Memory B cell (primary cell): ENCODE measurements at places on chromosomes 2 and 18.

- no peak for DNase-seq
Observed at GRCh38 chr2:24626131-24626530, 135.1 kb downstream of the NCOA1 start.

- DNase-seq, result no peak
Observed at GRCh38 chr2:192196421-192197194, 1.9 kb upstream of the TMEFF2 start.

- DNase-seq, result no peak
Observed at GRCh38 chr2:237445611-237446337, 31.8 kb upstream of the COL6A3 start.

DNA sequence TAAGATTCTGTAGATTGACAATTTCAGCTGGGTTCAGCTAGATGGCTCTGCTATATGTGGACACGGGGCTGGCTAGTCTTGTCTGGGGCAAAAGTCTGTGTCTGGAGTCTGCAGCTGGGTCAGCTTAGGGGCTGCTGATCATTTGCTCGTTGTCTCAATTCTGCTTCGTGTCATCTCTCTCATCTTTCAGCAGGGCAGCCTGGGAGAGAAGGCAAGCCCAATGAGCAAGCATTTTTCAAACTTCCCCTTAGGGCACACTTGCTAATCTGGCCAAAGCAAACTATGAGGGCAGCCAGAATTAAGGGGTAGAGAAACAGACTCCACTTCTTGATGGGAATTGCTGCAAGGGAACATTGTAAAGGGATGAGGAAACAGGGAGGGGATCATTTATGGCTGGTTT, 462.6 kb downstream of the SLC4A3 start:
- no peak for DNase-seq

- no peak for DNase-seq
Observed at GRCh38 chr2:219243291-219243761, 1.9 kb downstream of the GLB1L start.

DNA sequence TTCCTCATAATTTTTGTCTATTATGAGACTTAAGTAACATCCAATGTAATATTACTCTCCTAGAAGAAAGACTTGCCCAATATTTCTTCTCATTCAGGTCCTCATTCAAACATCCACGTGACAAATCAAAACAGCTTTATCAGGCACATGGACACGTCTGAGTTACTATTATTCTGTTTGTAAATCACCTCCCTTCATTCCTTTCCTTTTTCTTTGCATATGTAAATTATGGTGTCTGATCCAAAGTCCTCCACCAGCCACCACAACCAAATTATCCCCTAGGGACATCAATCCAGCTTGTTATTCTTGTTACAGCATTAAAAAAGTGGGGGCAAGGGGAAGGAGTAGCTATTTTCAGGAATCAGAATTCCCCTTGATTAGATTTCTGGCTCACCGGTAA, 7.1 kb downstream of the TMEM163 start:
- no peak for DNase-seq

- DNase-seq, result no peak
Observed at GRCh38 chr2:197292619-197293018, 18.0 kb downstream of the ANKRD44 start.

GRCh38 chr2:637804-638203, 39.4 kb downstream of the TMEM18 start:
- no peak for DNase-seq

- DNase-seq, result no peak
Observed at GRCh38 chr2:105582952-105583660, 161.6 kb upstream of the NCK2 start.

DNA sequence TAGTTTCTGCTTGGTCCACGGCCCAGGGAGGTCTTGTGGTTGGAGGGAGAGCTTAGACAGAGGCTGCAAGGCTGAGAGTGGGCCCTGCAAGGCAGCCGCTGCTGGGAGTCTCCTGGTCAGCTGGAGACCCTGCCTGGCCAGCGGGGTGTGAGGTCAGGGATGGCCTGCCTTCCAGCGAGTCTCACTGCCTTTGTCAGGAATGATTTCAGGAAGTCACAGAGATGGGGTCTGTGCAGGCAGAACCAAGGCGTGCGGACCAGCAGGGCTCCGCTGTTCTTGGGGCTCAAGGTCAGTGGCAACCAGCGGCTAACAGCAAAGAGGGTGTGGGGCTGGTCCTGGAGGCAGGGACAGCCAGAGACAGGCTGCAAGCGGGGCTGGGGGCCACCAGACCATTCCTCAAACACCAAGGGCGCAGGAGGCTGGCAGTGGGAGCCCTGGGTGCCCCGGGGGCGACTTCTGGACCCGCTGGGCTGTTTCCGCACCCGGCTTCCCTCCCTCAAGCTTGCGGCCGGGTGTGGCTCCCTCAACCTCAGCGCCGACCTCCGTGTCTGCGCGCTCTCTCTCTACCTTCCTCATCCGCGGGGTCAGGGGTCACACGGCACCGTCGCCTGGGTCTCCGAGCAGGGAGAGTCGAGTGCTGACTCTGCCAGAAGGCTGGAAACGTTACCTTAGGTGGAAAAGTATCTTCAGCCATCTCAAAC, 124.5 kb upstream of the CTDP1 start:
- DNase-seq, result no peak

GRCh38 chr2:240023792-240024191, 1.4 kb downstream of the NDUFA10 start:
- DNase-seq, result no peak

DNA sequence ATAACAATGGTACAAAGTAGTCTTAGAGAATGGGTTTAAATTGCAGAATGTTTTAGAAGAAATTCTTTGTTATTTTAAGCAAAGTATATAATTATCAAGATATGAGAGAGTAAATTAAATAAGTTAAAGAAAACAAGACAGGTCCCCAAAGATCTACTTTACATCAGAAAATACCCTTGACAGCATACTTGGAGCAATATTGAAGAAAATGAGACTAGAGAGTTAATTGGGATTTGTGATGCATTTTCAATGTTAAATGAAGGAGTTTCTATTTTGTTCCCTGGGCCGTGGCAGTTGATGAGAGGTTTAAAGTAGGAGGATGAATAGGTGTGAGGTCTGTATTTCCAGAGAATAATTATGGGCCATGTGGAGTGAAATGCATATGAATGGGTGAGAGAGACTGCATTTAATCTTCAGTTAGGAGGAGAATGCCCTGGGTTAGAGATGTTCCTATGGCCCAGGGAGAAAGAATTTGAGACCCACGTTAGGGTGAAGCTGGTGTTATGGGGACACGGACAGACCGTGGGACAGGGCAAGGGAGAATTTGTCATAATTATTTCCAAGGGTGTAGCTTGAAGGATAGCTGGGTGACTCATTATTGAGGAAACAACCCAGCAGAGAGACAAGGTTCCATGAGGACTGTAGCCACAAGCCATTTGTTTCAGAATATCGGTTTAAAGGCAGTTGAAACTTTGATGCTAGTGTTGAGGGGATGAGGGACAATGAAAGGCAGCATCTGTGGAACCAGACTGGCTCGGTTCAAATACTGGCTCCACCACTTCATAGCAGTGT, 22.7 kb downstream of the MGAT5 start:
- no peak for DNase-seq

GRCh38 chr18:8422391-8422790, 186.8 kb upstream of the RAB12 start:
- no peak for DNase-seq

GRCh38 chr2:231715499-231715837, 7.1 kb downstream of the PTMA start:
- DNase-seq, result no peak

- no peak for DNase-seq
Observed at GRCh38 chr2:100620481-100620880, 57.7 kb downstream of the PDCL3 start.

DNA sequence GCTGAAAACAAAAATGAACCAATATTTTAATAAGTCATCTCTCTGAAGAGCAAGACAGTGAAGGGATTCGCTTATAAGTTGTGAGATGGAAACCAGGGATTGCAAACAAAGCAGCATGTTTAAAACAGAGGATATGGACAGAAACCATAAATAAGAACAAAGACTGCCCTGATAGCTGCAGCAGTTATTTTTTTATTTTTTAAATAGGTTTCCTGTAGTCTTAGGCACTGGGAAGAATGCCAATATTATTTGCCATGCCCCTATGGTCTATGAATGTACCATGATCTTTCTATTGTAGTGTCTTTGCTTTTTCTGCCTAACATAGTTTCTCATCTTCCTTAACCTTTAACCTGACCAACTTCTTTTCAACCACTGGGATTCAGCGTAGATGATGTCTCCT, 1334.0 kb upstream of the NRXN1 start:
- DNase-seq, result no peak

DNA sequence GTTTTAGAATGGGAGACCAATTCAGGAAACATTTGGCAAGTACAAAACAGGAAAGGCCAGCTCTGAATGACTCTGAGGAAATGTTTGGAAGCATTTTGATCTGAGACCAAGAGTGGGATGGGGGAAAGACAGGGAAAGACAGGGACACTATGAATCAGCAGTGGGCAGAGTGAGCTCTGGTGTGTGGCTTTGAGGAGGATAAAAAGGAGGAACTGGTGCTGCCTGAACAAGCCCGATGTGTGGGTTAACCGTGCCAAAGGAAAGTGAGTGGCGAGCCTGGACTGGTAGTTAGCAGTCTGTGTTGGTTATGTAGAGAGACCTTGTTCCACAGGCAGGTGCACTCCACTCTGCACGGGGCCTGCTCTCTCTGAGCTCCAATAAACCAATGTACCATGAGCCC, 5.3 kb downstream of the MFSD6 start:
- DNase-seq, result no peak

GRCh38 chr2:241974851-241975592, 105.5 kb downstream of the RTP5 start:
- DNase-seq, result no peak

- no peak for DNase-seq
Observed at GRCh38 chr2:62424899-62425298, 81.1 kb downstream of the TMEM17 start.

DNA sequence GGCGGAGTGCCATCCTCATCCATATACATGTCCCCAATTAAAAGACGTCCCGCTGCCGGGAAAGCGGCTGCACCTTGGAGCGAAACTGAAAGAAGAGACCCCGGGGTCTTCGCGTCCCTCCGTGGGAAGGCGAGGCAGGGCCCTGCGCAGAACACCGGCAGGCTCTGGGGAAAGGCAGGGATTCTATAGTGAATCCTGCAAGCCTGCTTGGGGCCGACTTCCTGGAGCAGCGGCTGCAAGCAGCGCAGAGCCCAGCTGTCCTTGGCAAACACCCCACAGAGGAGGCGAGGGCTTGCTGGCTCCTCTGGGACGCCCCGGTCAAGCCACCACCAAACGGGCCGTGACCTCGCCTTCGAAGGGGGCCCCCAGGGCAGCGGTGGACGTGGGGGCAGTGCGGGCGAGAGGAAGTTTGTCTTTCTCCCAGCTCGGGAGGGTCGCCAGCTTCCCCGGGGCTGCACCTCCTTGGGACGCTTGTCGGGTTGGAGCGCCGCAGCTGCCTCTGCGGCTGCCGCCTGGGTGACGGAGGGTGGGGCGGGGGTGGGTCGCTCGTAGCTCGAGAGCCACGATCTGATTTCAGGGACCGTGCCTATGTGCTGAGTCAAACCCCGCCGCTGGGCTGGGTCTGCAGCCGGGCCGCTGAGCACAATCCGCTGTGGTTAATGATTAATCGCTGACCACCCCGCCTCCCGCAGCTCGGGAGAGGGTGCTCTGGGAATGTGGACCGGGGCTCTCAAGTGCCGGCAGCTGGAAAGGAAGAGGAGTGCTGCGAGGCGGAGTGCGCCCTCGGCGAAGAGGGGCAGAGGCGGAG, 486 bp upstream of the GPR39 start:
- DNase-seq, result no peak

GRCh38 chr2:64934530-64934929, 54.7 kb upstream of the SLC1A4 start:
- no peak for DNase-seq

GRCh38 chr2:79162801-79163200, 3.2 kb upstream of the REG3A start:
- DNase-seq, result no peak

DNA sequence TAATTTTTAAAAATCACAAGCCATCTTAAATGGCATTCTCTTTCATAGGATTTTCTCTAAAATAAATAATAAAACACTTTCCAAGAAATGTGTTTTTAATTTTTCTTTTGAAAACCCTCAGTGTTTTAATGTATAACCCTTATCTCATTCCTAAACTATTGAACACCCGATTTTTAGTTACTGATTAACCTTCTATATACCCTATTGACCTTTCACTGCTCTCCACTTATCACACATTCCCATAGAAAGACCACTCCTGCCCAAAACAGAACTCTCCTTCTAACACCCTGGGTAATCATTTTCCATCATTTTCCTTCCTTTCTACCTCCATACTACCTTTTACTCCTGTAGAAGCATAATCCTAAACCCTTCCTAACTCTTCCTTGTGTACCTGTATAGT, 102.4 kb downstream of the EPC2 start:
- DNase-seq, result no peak

DNA sequence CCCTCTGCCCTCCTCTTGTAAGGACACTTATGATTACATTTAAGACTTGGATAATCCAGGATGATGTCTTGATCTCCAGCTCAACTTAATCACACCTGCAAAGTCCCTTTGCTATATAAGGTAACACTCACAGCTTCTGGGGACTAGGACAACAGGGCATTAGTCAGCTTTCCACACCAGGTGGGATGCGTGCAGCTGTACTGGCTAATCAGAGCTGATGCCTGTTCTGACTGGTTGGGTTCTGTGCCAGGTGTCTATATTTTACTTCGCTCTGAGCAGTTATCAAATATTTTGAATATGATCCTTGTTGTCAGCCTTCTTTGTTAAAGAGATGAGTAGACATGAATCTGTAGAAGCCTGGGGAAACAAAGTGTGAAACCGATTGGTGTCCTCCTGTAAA, 115.5 kb upstream of the ATP8B1 start:
- no peak for DNase-seq

- DNase-seq, result no peak
Observed at GRCh38 chr18:28802546-28802945, 625.6 kb upstream of the CDH2 start.

DNA sequence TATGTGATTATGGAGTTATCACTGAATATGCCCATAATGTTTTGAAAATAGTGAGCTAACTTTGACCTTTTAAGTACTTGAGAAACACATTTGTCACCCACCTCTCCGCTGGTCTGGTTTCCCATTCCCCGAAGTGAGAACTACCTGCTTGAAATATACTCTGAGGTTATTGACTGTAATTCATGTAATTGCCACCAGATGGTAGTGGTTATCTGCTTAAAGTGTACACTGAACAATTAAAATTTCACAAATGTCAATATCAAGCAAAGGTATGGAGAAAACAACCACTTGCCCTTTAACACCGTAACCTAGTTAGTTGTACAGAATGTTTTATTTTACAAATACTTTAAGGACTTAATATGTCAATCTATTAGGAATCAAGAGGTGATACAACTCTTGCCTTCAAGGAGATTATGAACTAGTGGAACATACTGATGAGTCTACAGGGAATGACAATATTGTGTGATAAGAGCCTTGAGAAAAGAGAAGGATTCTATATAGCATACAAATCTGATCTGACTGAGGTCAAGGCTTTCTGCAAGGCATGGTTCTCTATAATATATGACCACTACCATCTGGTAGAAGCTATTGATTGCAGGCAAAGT, 316.8 kb upstream of the KCNH7 start:
- no peak for DNase-seq

DNA sequence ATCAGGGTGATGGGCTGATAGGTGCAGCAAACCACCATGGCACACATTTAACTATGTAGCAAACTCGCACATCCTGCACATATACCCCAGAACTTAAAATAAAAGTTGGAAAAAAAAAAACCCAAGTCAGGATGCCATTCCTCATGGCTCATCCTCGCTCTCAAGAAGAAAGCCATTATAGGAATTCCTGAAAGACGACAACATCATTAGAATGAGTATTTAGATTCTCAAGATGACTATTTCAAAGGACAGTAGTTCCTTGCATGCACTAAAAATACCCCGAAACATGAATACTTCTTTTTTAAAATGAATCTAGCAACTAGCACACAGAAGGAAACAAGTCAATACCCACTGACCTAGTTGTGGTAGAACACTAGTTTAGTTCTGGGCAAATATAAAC, 285.8 kb upstream of the REV1 start:
- DNase-seq, result no peak
